Airway epithelial cell (primary cell): ENCODE measurements at places on chromosomes 5 and 9. TPM values are rescaled to one million over a fixed set of nuclear protein-coding genes. Genes with fewer than 3 reads are reported as not detected.

FGFR4 gene
- total RNA-seq: 1.3 and 2.1 TPM in 2 replicates

ORM2 gene
- not detected in 2 replicates for total RNA-seq

MATR3 gene
- total RNA-seq: 145 and 151 TPM in 2 replicates

LURAP1L gene
- 10.5 and 12.1 TPM in 2 replicates for total RNA-seq

SLC6A3 gene
- total RNA-seq: not detected in 2 replicates
